ENCODE measurements at places on chromosomes 6 and 20.

GRCh38 chr6:21305893-21306332 is 287.6 kb upstream of the SOX4 start:
- DNase-seq = no peak

GRCh38 chr20:15162079-15162647 is 824.8 kb upstream of the FLRT3 start:
- no peak for DNase-seq

GRCh38 chr6:4905826-4906225 is 98.0 kb downstream of the RPP40 start:
- no peak for DNase-seq

GRCh38 chr6:15922510-15923250 is 206.2 kb upstream of the MYLIP start:
- no peak for DNase-seq

GRCh38 chr20:22795871-22796270 is 211.5 kb upstream of the FOXA2 start:
- no peak for DNase-seq

DNA sequence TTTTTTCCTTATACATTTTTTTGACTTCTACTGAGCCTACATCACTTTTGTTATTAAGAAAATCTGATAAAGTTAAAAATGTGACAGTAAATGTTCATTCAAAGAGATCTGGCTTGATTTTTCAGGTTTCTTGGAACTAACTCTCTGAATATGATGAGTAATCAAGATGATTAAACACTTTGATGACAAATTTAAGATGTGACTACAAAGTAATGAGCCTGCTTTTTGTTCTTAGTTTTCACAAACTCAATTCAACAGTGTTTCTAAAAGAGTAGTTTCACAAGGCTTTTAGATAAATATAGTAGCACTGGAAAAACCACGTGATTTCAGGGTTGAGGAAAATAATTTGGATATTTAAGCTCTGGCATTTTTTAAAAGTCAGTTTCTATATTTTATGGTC is 37.9 kb upstream of the HDDC2 start:
- no peak for DNase-seq

GRCh38 chr6:100880149-100880852 is 828 bp downstream of the ASCC3 start:
- DNase-seq = no peak

GRCh38 chr6:161489626-161490306 is 215.9 kb upstream of the AGPAT4 start:
- no peak for DNase-seq

GRCh38 chr6:145076115-145076841 is 659.0 kb downstream of the EPM2A start:
- DNase-seq = no peak

GRCh38 chr6:156848533-156848932 is 71.4 kb downstream of the ARID1B start:
- DNase-seq = no peak

DNA sequence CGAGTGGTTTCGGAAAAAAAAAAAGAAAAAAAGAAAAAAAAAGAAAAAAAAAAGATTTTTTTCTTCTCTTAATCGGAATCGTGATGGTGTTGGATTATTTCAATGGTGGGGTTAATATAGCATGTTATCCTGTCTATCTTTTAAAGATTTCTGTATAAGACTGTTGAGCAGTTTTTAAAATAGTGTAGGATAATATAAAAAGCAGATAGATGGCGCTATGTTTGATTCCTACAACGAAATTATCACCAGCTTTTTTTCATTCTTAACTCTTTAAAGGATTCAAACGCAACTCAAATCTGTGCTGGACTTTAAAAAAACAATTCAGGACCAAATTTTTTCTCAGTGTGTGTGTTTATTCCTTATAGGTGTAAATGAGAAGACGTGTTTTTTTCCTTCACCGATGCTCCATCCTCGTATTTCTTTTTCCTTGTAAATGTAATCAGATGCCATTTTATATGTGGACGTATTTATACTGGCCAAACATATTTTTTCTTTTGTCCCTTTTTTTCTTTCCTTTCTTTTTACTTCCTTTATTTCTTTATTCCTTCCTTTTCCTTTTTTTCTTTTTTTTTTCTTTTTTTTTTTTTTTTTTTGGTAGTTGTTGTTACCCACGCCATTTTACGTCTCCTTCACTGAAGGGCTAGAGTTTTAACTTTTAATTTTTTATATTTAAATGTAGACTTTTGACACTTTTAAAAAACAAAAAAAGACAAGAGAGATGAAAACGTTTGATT is 3.6 kb downstream of the SOX4 start:
- no peak for DNase-seq

All from activated CD4-positive, alpha-beta T cell treated with anti-CD3 and anti-CD28 coated beads for 4 hours (primary cell).